Right ventricle myocardium superior (tissue), 1 donor: ENCODE measurements at places on chromosomes 5 and 9. TPM values are rescaled to one million over a fixed set of nuclear protein-coding genes. Genes with fewer than 3 reads are reported as not detected.

HRCT1 gene
- 7.4 TPM for total RNA-seq

PCDHGA12 gene
- total RNA-seq = 4.9 TPM

MAP1B gene
- total RNA-seq = 49.7 TPM

IL5 gene
- not detected for total RNA-seq

SLC27A4 gene
- 19.0 TPM for total RNA-seq

GRXCR2 gene
- total RNA-seq = 9.6 TPM
